Lower lobe of right lung (tissue), 2 donors: ENCODE measurements at places on chromosomes 7 and 10. TPM values are rescaled to one million over a fixed set of nuclear protein-coding genes. Genes with fewer than 3 reads are reported as not detected.

DNA sequence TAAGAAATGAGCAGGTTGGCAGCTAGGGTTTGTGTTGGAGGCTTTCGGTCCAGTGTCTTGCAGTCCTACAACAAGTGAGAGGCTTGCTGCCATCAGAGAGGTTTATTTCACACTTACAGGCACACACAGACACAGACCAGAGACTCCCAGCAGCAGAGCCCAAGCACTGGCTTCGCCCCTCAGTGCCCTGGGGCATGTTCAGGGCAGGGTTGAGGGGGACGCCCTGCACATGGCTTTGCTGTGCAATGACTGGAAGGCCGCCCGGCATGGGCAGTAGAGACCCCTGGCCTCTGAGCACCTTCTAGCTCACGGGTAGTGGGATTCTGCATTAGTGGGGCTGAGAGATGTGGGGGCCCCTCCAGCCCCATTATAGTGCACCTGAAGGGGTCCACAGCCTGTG is 3.8 kb downstream of the SPRN start:
- DNase-seq: peak; percentile 14

DNA sequence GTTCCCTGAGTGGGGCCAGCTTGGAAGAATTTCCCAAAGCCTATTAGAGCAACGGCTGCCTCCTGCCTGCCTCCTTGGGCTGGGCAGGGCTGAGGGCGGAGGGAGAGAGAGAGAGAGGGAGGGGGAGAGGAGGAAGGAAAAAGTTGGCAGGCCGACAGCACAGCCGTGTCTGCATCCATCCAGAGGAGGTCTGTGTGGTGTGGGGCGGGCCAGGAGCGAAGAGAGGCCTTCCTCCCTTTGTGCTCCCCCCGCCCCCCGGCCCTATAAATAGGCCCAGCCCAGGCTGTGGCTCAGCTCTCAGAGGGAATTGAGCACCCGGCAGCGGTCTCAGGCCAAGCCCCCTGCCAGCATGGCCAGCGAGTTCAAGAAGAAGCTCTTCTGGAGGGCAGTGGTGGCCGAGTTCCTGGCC is at the start of gene AQP1:
AQP1 (plus strand) TSS at position 293 of the 409 bp plus-strand sequence; CDS start at position 350, 57 bp downstream.
- peak; percentile 91 for DNase-seq

- DNase-seq: no peak
Observed at GRCh38 chr10:8815969-8816368, 761.5 kb downstream of the GATA3 start.

DNA sequence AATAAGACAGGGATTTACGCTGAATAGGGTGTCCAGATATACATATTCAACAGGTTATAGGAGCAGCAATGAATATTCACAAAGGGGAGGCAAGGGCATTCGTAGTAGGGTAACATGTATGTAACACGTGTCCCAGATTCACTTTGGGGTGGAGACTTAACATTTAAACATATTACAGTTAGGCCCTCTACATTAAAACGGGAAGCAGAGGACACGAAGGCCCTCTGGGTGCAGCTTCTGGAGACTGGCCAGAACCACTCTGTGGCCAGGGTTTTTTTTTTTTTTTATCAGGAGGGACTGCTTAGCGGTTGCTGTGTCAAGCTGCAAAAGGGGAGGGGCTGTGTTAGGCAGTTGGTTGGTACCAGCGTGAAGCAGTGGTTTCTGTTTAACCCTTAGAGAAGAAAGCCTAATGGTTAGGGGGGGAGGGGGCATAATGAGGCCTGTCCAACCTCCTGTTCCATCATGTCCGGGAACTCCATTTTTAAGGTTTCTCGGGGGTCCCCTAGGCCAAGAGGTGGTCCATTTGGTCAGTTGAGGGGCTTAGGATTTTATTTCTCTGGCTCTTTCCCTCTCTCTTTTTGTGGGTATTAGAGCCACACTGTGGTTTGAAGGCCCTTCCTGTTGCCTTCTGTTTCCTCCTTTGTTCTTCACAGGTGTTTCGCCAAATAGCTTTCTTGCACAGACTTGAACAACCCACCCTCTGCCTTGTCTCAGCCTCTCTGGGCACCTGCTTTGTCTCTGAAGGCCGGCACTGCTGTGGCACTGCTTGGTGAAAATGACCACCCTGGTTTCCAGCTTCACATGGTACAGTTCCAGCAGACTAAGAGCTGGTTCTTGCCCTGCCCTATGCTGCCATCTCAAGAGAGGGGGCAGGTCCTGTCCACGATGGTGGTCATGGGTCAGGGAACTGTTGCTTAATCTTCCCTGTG is 26.4 kb downstream of the PRF1 start:
- peak; percentile 77 for DNase-seq

- no peak for DNase-seq
Observed at GRCh38 chr7:132019703-132020102, 463.3 kb upstream of the PODXL start.

- no peak for DNase-seq
Observed at GRCh38 chr7:149097088-149097487, 6.6 kb upstream of the ZNF786 start.

DNA sequence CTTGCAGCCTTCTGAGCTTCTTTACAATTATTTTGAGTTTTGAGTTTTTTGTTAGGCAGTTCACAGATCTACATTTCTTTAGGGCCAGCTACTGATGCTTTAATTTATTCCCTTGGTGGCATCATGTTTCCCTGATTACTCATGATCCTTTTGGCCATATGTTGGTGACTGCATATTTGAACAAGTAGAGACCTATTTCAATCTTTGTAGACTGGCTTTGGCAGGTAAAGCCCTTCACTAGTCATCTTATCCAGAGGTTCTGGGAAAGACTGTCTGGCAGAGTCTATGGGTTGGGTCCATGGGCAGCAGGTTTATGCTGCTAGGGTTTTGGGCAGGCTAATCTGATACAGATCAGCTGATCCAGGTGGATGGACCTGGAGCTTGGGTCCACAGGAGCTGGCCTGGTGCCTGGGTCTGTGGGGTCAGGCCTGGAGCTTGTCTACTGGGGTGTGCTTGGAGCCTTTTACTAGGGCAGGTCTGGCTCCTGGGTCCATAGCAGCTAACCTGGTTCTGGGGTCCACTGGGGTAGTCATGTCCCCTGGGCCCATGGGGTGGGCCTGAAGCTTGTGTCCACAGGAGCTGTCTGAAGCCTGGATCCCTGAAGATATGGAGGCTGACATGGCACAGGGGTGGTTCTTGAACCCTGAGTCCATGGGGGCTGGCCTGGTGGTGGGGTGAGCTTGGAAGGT is 72.7 kb downstream of the GPR85 start:
- no peak for DNase-seq

- DNase-seq: no peak
Observed at GRCh38 chr10:30536578-30536977, 93.0 kb downstream of the LYZL2 start.

- DNase-seq: no peak
Observed at GRCh38 chr10:47121336-47121735, 178.7 kb upstream of the GDF10 start.

- peak; percentile 28 for DNase-seq
Observed at GRCh38 chr7:1818575-1819258, 148.6 kb downstream of the ELFN1 start.

DNA sequence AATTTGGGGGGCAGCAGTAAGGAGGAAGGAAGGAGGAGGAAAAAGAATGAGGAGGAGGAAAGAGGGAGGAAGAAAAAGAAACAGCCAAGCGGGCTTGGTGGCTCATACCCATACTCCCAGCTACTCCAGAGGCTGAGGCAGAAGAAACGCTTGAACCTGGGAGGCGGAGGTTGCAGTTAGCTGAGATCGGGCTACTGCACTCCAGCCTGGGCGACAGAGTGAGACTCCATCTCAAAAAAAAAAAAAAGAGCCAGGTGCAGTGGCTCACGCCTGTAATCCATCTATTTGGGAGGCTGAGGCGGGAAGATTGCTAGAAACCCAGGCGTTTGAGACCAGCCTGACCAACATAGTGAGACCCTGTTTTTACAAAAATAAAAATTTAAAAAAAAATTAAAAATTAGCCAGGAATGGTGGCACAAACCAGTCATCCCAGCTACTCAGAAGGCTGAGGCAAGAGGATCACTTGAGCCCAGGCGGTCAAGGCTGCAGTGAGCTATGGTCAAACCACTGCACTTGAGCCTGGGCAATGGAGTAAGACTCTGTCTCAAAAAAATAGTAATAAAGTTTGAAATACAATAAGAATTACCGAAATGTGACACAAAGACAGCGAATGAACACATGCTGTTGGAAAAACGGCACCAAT is 14.1 kb upstream of the CRCP start:
- DNase-seq: no peak

DNA sequence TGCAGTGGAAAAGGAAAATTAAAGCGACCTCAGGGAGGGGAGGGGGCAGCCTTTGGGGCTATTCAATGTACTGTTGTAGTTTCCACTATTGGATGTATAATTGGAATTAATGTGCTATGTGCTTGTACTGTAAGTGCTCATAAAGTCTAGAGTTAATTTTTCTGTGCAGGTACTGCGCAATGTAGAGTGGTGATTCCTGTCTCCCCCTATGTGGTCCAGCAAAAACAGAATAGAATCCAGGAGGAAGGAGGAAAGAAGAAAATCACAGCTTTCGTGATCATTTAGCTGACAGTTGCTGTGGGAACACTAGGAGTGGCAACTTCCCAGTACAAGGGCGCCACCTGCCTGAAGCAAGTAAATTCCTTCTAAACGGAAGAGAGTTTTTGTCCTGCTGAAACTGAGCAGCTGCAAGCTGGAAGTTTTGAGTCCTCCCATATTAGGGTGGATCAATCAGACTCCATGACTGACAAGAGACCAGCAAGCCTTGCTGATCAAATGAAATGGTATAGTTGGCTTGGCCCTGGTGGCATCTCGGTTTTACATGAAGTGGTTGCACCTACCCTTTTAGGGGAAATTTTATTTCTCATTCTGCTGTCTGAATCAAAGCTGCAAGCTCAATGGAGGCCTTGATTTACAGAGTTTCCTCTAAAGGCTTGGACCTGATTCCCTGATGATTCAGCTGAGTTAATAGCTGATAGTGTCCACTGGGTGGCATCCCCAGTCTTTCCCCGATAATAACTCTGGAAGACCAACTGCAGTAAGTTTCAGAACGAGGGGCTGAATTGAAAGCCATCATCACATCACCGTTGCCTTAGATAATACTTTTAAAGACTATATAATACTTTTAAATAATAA is 299.8 kb downstream of the HGF start:
- DNase-seq: peak; percentile 68

- DNase-seq: no peak
Observed at GRCh38 chr7:101128040-101128834, 1.3 kb downstream of the SERPINE1 start.

- no peak for DNase-seq
Observed at GRCh38 chr7:148585399-148585798, 5.2 kb upstream of the C7orf33 start.

ARL5B gene
- 10.6 TPM for total RNA-seq

FGFBP3 gene
- total RNA-seq: 0.77 TPM

IRF5 gene
- total RNA-seq: 46.0 TPM

NKX6-2 gene
- not detected for total RNA-seq

AGBL3 gene
- 6.1 TPM for total RNA-seq

NKX1-2 gene
- total RNA-seq: not detected

EPHB6 gene
- total RNA-seq: 12.2 TPM

OR2A12 gene
- not detected for total RNA-seq

SLC26A3 gene
- total RNA-seq: not detected
